Pancreas (tissue), 10 donors: ENCODE measurements at places on chromosomes 6 and 20. TPM values are rescaled to one million over a fixed set of nuclear protein-coding genes. Genes with fewer than 3 reads are reported as not detected.

Gene PLCB4
- 1.8 TPM for polyA plus RNA-seq

Gene HLA-DRB5
- not detected for polyA plus RNA-seq

Gene AKAP12
- polyA plus RNA-seq, result 2.7 TPM

Gene C6orf89
- polyA plus RNA-seq, result 11.6 TPM

GRCh38 chr20:36917943-36918342 lies 33.6 kb downstream of the SAMHD1 start:
- DNase-seq, result no peak

GRCh38 chr20:4053071-4053919 lies 37.9 kb upstream of the RNF24 start:
- no peak for DNase-seq

GRCh38 chr6:87553159-87553765 lies 36.5 kb downstream of the RARS2 start:
- no peak for DNase-seq

DNA sequence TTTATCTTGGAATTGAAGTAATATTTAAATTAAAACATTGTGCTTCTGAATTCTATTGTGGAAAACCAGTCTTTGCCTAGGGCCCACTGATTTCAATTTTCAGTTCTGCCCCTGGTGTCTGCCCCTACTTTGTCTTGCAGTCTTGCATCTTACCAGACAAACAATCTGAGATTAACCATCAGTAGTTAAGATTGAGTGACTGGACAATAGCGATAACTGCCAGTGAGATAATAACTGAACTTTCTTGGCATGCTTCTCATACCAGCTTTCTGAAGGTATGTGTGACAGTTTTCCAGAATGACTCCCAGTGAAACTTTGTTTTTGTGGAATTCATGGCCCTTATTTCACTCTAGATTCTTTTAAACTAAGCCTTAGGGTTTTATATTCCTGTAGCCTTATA lies 53.5 kb downstream of the KCNQ5 start:
- no peak for DNase-seq

GRCh38 chr6:64238071-64238470 lies 602.5 kb downstream of the PHF3 start:
- no peak for DNase-seq

DNA sequence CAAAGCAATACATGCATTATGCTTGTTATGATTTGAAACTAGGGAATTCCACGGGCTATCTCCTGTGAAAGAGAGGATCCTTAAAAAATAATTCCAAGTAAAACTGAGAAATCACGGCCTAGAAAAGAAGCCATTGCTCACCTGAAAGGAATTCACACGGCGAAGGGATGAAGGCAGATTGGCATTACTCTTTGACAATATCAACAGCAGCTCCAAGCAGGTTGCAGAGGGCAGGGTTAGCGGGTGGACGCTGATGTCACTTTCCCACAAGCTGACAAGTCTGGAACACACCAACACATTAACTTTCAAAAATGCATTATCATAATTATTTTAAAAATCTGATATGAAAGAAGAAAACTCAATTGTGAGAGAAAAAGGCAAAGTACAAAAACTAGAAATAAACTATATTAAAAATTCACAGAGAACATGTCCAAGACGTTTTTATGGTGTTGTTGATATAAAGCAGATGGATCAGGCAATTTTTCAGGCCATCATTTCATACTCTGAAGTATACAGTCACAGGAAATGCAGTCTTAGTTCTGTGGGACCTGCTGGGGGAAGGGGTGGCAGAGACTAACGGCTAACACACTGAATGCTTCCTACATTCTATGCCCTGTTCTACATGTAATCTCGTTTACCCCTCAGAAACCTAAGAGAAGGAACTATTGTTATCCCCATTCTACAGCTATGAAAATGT lies 108.3 kb downstream of the UBE3D start:
- DNase-seq, result no peak

DNA sequence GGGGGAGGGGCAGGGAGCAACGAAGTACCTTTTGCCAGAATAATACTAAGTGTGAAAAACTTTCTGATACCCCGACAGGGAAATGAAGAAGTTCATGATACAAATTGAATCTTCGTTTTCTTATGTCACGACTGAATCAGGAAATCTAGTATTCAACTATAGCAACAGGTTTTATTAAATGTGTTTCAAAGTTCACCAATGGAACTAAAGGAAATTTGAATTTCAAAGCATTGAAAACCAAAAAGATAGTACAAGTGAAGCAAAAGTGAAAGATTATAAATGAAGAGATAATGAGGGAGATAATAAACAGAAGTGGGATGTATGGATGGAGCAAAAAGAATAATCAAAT lies 333.2 kb downstream of the ADGRB3 start:
- no peak for DNase-seq

DNA sequence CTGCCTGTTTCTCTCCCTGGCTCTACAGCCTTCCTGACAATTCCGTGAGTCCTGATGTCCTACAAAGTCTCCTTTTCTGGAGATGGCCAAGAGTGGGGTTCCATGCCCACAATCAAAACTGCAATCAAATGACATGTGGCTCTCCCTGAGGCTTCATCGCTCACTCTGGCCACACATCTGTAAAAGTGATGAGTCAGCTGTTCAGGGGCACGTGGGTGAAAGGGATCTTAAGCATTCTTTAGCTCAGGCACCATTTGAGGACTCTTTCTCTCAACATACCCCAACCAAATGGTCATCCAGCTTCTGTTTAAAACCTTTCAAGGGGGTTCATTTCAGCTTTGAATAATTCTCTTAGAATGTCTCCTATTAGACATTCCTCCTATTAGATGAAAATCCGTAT lies 42.3 kb upstream of the EYA2 start:
- DNase-seq, result no peak

DNA sequence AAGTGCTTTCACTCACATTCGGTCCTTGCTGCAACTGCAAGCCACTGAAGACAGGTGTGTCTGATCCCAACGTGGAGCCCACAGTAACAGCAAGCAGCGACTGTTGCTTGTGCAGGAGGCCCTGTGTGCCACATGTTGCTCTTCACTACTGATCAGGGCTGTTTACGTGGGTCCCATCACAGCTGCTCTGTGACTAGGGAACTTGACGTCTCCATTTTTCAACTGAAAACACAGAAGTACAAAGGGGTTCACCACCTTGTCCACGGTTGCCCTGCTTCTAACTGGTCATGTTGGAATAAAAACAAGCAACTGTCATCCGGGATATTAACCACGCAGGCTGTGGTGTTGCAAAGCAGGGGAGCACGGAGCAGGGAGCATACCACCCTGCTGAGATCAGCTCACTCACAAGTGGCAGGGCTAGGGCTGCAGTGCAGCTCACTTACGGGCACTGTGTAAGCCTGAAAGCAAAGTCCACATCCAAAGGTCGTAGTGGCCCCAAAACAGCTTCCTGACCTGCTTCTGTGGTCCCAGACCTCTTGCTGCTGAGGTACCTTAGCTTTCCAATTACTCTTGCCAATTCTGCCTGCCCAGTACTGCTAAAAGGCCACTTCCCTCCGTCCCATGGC lies 105.8 kb upstream of the DUSP22 start:
- no peak for DNase-seq

DNA sequence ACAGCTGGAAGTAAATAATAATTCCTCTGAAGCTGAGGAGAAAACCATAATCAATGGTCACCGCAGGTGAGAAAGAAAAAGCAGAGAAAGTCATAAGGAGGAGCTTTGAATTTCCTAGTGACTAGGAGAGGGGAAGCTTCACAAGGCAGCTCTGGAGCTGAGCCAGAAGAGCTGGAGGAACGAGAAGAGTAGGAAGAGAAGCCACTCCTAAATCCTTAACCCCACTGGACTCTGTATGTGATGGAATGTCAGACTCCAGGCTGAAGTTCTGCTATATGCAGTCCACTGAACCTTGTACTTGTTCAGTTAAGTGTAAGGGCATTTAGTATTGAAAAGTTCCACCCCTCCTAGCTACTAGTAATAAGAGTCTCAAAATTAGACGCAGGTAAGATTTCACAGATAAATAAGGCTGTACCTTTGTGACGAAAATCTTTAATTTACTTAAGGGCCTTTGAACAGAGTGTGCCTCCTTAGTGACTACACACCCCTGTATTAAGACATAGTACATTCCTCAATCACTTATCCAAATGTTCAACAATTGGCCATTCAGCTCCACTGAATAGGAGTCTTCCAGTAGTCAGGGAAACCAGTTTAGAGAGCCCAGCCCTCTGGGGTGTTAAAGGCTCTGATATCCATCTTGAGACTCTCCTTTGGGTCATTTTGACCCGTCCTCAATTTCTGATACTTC lies 71.4 kb upstream of the UFL1 start:
- DNase-seq, result no peak

- DNase-seq, result no peak
Observed at GRCh38 chr6:40535110-40535818, 51.9 kb downstream of the LRFN2 start.

GRCh38 chr6:90160013-90160412 lies 136.6 kb downstream of the BACH2 start:
- DNase-seq, result no peak
